Lung (tissue), 17 donors: ENCODE measurements at places on chromosomes 6 and 20.
A peak's percentile ranks its signal among the peaks of the same experiment; 100 is the strongest.

- DNase-seq = no peak
Observed at GRCh38 chr20:10467681-10468339, 32.7 kb downstream of the SLX4IP start.

GRCh38 chr6:42017021-42017643 lies 33.2 kb upstream of the TAF8 start:
- no peak for DNase-seq

GRCh38 chr20:22473293-22473692 lies 111.1 kb downstream of the FOXA2 start:
- no peak for DNase-seq

- DNase-seq = no peak
Observed at GRCh38 chr6:90382760-90383159, 86.1 kb upstream of the BACH2 start.

DNA sequence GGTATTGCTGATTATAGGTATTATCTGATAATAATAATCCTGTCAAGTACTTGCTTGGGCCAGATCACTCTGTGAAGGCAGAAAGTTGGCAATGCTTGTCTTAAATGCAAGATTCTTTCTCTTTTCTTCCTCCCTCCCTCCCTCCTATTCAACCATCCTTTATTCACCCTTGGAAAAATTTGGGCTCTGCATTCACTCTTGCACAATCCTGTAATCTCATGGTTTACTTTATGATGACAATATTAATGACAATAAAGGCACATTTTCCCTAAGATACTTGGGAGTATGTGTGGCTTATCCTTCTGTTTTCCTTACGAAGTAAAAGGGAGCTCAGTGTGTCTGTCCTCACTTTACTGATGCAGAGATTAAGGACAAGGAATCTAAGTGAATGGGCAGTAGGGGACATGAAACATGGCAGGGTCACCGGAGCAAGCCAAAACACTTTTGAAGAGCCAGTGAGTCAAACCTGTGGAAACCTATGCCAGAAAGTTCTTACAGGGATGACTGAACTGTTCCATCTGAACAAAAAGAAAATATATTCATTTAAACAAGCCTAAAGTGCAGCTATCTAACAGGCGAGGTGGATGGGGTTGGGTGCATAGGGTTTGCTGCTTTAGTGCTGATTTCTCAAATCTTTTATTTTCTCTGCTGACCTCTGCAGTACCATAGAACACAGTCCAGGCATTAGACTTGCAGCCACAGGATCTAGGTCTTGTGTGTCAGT lies 14.6 kb upstream of the RIPOR2 start:
- DNase-seq = peak; percentile 71

DNA sequence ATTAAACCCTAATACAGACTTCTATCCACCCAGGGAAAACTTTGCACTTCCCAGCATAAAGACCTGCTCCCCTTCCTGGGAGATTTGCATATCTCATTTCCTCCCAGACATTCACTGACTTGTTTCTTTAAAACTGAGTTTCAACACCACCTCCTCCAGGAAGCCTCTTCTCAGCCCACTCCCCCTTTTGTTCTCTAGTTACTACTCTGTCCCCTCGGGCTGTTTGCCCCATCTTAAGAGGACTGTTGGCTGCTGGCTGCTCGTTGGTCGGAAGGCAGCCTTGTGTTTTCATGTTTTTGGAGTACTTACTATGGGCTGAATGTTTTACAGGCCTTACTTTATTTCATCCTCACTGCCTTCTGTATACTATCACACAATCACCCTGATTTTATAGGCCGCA lies 6.6 kb downstream of the ARHGAP40 start:
- no peak for DNase-seq

DNA sequence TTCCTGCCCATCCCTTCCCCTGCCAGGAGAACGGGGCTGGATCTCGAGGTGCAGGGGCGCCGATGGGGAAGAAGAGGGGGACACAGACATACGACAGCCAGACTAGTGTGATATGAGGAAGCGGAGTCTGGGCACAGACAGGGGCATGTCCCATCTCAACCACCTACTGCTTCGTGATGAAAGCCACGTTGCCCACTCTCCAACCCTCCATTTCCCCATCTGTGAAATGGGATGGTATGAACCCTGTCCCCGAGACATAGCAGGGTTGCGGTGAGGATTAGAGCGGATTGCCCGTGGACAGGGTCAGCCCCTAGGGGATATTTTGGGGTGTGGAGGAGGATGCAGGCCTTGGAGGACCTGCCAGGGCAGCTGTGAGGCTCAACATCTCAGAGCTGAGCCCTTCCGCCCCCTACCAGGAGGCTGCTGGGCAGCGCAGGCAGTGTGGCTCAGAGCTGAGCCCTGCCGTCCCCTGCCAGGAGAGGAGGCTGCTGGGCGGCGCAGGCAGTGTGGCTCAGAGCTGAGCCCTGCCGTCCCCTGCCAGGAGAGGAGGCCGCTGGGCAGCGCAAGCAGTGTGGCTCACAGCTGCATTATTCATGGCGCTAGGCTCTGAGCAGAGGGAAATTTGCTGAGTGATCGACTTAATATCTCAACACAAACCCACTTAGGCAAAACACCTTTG lies 71.7 kb downstream of the GRM4 start:
- DNase-seq = no peak

- DNase-seq = peak; percentile 76
Observed at GRCh38 chr6:126143761-126144251, 157.5 kb downstream of the TRMT11 start.

DNA sequence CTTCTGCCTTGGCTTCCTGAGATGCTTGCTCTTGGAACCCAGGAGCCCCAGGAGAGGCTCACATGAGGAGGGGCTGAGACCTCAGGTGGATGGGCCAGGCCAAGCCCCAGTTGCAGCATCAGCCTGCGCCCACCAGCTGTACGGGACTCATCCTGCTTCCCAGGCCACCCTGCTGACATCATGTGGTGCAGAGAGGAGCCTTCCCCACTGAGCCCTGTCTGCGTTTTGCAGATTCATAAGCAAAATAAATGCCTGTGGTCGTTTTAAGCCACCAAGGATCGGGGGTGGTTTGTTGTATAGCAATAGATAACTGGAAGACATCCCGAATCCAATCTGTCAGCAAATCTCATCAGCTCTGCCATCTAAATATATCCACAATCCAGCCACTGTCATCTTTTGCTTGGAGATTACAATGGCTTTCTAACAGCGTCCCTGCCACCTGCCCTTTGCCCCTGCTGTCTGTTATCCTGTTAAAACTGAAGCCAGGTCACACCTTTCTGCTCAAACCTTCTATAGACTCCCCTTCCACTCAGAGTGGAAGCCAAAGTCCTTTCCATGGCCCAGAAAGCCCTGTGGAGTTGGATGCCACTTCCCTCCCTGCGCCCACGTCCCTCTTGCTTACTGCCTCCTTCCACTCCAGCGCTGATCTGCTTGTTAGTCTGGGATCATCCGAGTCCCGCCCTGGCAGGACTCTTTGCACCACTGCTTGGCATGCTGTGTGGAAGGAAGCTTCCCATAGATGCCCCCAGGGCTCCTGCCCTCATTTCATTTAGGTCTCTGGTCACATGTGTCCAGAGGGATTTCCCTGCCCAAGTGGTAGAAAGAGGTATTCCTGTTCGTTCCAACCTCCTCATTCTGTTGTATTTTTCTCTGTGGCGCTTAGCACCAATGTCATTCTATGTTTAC lies 24.0 kb upstream of the MLN start:
- no peak for DNase-seq

DNA sequence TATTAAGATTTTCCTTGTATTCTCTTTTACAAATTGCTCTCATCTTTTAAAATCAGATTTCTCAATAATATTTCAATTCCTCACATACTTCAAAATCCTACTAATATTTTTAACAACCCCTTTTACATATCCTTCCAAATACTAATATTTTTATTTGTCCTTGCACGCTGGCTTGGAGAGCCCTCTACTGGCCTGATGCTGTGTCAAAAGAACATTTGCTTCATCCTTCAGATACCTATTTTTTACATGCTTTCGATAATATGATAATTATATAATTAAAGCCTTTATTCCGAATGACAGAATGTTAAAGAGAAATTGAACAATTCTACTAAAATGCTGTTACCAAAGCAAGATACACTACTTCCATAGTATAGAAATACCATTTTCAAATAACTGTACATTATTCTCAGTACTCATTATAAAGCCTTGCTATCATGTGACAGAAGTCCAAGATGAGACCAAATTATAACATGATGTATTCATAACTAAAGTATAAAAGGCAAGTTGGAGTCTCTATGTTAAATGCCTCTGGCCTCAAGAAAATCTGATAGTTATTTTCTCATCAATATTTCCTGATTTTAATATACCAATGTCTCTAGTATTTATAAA lies 39.0 kb upstream of the PLN start:
- peak; percentile 48 for DNase-seq

GRCh38 chr20:8208226-8208625 lies 76.2 kb downstream of the PLCB1 start:
- no peak for DNase-seq

DNA sequence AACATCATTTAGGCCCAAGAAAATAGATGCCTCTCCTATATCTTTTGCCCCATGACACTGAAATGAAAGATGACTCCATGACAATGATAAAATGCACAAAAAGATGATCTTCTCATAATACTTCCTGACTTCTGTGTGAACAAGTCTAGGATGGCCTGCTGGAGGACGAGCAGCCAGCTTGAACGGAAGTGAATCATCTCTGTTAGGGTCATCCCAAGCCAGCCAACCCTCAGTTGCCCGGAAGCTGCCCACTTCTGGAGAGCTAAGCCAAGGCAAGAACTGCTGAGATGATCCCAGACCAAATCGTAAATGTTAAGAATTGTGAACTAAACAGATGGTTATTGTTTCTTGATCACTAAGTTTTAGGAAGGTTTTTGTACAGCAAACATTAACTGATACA lies 249.7 kb upstream of the HS3ST5 start:
- DNase-seq = no peak
